ENCODE measurements at places on chromosomes 12 and 14.

GRCh38 chr12:106302401-106303201, at the start of gene TCP11L2:
TSS of gene TCP11L2 (plus strand) at chr12:106302733. CDS start at chr12:106311076, 8,343 bp downstream.
- DNase-seq, result peak; percentile 91

DNA sequence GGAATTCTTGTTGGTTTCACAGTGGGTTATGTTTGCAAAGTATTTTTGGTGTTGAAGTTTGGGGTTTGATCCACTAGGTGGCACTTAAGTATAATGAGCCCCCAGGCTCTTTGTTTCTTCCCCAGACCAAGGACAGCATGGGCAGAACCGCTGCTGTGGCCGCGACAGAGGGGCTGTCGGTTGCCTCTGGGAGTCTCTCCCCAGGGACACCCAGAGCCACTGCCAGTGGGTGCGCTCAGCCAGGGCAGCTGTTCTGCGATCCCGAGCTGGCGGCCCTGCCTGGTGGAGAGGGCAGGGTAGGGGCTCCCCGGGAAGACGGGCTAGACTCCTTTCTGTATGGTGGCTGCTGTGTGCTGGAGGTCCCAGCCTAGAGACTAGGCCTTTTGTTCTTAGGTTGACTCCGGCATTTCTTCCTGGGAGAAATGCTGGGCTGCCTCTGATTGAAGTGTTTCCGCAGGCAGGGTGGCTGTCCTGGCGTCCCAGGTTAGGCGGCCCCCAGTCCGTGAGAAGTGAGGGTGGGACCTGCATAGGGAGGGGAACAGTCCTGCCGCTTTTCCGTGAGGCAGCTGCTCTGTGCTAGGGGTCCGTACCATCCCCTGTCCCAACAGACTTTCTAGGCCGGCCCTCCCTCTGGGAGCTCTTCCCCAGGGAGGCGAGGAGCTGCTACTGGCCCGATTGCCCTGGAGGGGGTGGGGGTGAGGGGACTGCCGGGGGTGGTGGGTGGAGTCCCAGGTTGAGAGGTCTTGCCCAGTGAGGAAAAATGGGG, 253.1 kb upstream of the PELI2 start:
- peak; percentile 7 for DNase-seq

- no peak for DNase-seq
Measured at GRCh38 chr12:43011383-43011926, 421.9 kb upstream of the PRICKLE1 start.

- no peak for DNase-seq
Measured at GRCh38 chr14:89960914-89961313, 5.2 kb downstream of the TDP1 start.
